Esophagus squamous epithelium (tissue), 5 donors: ENCODE measurements at places on chromosomes 11 and 22. TPM values are rescaled to one million over a fixed set of nuclear protein-coding genes. Genes with fewer than 3 reads are reported as not detected.

PYGM gene
- total RNA-seq, result 0.95 TPM

GATD1 gene
- total RNA-seq, result 21.2 TPM

VPREB1 gene
- not detected for total RNA-seq

CHEK2 gene
- 6.6 TPM for total RNA-seq

MS4A4A gene
- total RNA-seq, result 0.42 TPM

MTFP1 gene
- total RNA-seq, result 21.0 TPM

SRSF8 gene
- 37.4 TPM for total RNA-seq

GLB1L2 gene
- total RNA-seq, result 3.1 TPM

RTN4R gene
- 1.7 TPM for total RNA-seq

SLC6A5 gene
- total RNA-seq, result not detected

GGTLC3 gene
- total RNA-seq, result not detected
